ENCODE measurements at places on chromosomes 12 and 14. TPM values are rescaled to one million over a fixed set of nuclear protein-coding genes. Genes with fewer than 3 reads are reported as not detected.

The SERPINA1 gene
- not detected for total RNA-seq

The LRRC10 gene
- not detected for total RNA-seq

The TBX3 gene
- total RNA-seq = 0.91 TPM

The CLEC4A gene
- total RNA-seq = 1.5 TPM

The PKP2 gene
- total RNA-seq = 2.1 TPM

The SMOC1 gene
- total RNA-seq = 2.0 TPM

Data from osteocyte (in vitro differentiated cells).